Islet precursor cell (in vitro differentiated cells): ENCODE measurements at places on chromosomes 5 and 9.

GRCh38 chr9:113591899-113592625, 128.5 kb downstream of the RGS3 start:
- no peak for DNase-seq

- DNase-seq = no peak
Measured at GRCh38 chr5:32217886-32218396, 43.8 kb upstream of the GOLPH3 start.

DNA sequence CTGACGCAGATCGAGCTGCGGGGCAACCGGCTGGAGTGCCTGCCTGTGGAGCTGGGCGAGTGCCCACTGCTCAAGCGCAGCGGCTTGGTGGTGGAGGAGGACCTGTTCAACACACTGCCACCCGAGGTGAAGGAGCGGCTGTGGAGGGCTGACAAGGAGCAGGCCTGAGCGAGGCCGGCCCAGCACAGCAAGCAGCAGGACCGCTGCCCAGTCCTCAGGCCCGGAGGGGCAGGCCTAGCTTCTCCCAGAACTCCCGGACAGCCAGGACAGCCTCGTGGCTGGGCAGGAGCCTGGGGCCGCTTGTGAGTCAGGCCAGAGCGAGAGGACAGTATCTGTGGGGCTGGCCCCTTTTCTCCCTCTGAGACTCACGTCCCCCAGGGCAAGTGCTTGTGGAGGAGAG, 4.6 kb upstream of the PHYHD1 start:
- peak; percentile 83 for DNase-seq

DNA sequence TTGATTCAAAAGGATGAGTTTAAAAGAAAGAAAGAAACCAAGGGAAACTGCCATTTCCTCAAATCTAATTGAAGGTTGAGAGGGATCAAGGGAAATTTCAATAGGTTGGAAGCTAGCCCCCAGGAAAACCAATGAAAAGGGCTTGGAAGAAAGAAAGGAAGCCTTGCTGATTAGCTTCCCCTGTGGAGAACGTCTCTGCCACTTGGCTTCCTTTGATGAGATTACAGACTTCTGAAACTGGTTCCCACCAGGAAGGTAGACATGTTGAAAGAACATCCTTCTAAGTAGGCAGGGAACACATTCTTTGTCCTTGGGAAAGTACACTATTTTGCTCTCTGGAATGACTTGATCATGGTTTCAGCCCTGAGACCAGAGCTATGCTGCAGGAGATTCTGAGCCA, 65.5 kb upstream of the DMRTA1 start:
- no peak for DNase-seq

- DNase-seq = no peak
Measured at GRCh38 chr5:149622466-149622865, 41.2 kb downstream of the ARHGEF37 start.

- no peak for DNase-seq
Measured at GRCh38 chr5:38330207-38330606, 71.8 kb downstream of the EGFLAM start.

- no peak for DNase-seq
Measured at GRCh38 chr5:150124111-150124557, 31.5 kb downstream of the PDGFRB start.

DNA sequence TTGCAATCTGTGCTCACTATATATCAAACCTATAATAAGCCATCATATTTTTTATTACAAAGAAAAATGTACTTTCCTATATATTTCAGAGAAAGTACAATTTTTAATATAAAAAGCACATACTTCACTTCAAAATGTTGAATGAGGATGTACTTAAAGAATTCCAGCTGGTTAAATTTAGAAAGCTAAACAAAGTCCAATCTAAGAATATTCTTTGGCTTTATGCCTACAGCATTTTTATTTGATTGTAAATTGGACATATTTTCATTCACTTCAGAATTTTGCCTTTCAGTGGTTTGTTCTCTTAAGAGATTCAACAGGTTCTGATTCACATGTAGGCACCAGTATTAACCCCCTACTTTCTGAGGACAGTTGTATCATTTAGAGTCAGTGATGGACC, 533.8 kb downstream of the CAAP1 start:
- no peak for DNase-seq

DNA sequence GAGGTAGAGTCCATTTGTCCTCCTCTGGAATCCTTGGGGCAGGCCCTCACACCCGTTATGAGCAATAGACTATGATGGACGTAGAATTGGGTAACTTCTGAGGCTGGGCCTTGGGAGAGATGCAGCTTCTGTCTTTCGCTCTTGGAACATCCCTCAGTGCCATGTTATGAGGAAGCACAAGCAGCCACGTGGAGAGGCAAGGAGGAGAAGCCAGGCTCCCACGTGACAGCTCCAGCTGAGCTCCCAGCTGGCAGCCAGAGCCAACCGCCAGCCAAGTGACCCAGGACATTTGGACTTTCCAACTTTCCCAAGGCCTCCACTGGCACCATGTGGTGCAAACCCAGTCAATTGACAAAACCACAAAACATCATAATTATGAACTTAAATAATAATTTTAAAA, 43.0 kb upstream of the BOD1 start:
- DNase-seq = peak; percentile 32

DNA sequence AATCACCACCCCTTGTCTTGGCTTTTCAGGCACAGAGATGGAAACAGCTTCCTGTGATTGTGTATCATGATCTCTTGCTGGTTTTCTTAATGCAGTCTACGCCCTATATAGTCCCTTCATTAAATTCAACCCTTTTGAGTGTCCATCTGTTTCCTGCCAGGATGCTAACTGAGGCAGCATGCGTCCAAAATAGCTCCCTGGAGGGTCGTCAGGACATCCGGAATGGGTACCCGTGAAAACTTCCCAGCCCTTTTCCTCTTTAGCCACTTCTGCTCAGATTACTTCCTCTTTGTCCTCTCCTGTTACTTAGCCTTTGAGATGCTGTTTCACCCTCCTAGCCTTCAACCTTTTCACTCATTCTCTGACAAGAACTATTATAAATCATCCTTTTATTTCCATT, 79.8 kb upstream of the KLF9 start:
- DNase-seq = no peak

GRCh38 chr5:107363768-107364167, 307.0 kb downstream of the EFNA5 start:
- no peak for DNase-seq

DNA sequence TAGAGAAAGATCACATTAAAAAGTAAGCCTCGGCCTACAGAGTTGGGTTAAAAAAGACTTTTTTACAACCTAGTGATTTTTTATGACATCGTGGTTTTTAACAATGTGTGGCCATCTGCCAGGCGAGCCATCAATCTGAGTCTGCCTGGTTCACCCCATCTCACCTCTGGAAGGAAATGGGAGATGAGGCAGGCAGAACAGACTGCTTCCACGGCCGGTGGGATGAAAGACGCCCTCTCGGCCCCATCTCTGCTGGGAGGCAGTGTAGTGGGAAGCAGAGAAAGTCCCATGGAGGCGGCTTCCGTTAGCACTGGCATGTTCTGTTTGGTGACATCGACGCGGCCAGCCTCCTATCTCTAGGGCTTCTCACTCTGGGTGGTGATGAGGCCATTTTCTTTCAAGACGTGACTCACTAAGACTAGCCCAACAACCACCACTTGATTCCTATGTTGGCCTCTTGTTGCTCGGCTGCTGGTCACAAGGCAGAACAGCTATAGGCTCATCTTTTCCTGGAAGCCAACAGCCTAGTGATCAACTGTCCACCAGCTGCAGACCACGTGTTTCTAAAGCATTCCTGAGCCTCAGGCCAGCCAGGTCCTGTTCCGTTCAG, 132.4 kb upstream of the OTULINL start:
- DNase-seq = peak; percentile 66

GRCh38 chr9:126617003-126617822, 3.5 kb downstream of the LMX1B start:
- DNase-seq = no peak

GRCh38 chr9:81851340-81851739, 76.9 kb upstream of the SPATA31D4 start:
- no peak for DNase-seq

DNA sequence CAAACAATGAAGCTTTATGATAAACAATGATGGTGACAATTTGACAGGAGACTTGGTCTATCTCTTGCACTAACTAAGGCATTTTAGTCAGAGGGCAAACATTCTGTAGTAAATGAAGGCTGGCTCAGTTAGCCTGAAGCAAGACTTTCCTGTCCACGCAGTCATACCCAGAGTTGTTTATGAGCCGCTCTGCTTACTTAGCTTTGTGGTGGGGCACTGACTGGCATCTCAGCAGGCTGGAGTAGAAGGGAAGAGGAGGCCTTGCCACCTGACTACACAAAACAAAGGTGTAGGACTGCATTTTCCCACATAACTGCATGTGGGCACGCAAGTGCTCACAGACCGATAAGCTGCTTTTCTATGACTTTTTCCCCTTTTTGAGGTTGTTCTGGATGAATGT, 133.7 kb upstream of the EPB41L4A start:
- no peak for DNase-seq

DNA sequence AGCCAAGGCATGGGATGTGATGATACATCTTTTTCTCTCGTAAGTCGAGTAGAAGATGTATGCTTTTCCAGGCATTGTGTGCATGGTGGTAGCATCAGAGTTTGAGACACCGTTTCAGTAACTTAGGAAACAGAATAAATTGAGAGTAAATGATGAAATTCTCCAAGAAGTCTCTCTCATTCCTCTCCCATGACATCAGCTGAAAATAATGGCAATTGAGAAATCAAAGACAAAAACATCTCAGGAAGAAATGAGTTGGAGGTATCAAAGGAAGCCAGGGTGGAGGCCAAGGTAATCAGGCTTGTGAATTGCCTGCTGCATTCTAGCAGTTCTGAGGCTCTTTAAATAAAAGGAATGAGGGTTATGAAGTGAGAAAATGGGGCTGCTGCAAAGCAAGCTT, 53.9 kb downstream of the SGCD start:
- no peak for DNase-seq

DNA sequence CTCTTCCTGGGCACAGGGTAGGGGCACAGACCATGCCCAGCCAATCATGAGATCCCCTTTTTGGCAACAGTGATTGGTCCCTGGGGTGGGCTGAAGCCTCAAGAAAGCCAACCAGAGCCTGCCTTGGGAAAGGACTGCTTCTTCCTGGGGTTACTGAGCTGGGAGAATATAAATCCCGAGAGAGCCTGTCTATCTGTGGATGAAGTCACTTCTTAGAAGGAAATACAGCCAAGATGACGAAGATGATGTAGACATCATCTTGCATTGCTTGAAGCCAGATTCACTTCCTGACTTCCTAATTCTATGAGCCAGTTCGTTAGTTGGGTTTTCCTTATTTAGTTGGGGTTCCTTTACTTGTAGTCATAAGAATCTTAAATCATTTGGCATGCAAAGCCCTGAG, 50.1 kb upstream of the PWWP2A start:
- DNase-seq = no peak

- DNase-seq = no peak
Measured at GRCh38 chr9:76761448-76761847, 2.8 kb upstream of the PCA3 start.

GRCh38 chr9:36725777-36726356, 153.2 kb downstream of the MELK start:
- DNase-seq = peak; percentile 63

DNA sequence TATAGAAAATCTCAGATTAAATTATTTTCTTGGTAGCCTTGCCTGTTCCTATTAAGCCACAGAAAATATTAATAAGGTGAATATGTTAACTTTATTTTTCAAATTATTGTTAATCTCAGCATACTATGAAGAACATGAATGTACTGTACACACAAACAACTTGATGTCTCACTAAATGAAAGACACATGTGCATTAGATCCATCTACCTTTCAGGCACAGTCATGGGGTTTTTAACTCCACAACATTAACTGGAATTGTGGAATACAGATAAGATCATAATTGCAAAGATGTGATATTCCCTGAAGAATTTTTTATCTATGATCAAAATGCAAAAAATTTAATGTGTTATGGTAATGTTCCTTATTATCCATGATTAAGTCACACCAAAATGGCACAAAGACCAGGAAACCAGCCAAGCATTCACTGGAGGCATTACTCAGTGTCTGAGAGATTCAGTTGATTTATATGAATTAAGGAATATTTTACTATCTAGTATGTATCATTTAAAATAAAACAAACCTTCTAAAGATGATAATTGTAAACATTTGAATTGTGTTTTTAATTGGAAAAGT, 150.0 kb upstream of the VCAN start:
- DNase-seq = no peak

- DNase-seq = no peak
Measured at GRCh38 chr5:107736638-107737037, 65.9 kb upstream of the EFNA5 start.

- DNase-seq = peak; percentile 73
Measured at GRCh38 chr5:137621861-137622823, 113.7 kb downstream of the KLHL3 start.

GRCh38 chr5:90359073-90359920, 50.3 kb downstream of the CETN3 start:
- DNase-seq = no peak

GRCh38 chr5:107092695-107093094, 578.0 kb downstream of the EFNA5 start:
- no peak for DNase-seq

DNA sequence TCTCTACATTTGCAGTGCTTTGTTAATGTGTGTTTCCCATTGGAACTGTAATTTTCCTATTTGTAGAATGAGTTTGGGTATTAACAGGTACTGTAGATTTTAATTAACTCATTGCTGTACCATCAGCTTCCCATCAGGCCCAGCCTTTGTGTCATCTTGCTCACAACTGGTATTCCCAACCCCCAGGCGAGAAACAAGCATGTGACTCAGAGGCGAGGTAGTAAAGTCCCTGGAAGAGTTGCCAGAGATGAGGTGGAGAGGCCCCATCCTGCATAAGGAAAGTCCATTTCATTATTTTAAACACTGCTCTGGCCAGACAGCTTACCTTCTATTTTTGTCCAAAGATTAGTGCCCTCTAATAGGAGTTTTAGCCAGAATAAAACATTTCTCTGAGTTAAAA, 29.9 kb downstream of the ADCY2 start:
- DNase-seq = peak; percentile 84

- no peak for DNase-seq
Measured at GRCh38 chr5:142082182-142082781, 26.3 kb upstream of the NDFIP1 start.

DNA sequence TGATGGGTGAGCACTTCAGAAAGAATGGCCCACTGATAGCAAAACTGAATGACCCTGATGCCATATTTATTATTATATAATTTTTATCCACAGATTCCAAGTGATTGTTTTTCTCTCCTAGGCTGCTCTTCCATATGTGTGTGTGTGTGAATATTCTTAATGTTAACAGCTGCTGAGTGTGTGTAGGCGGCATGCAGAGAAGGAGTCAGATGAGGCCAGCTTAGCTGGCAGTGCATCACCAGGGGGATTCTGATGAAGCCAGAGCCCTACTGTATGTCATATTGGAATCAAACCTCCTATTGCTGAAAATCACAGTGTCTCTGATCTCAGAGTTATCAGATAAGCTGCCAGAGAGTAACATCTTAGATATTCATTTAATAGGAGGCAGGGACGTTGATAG, 177.1 kb downstream of the DMAC1 start:
- no peak for DNase-seq

- no peak for DNase-seq
Measured at GRCh38 chr5:68304421-68305052, 89.0 kb downstream of the PIK3R1 start.

DNA sequence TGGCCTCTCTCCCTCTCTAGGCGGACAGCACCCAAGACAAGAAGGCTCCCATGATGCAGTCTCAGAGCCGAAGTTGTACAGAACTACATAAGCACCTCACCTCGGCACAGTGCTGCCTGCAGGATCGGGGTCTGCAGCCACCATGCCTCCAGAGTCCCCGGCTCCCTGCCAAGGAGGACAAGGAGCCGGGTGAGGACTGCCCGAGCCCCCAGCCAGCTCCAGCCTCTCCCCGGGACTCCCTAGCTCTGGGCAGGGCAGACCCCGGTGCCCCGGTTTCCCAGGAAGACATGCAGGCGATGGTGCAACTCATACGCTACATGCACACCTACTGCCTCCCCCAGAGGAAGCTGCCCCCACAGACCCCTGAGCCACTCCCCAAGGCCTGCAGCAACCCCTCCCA, 102.5 kb downstream of the PPARGC1B start:
- no peak for DNase-seq
